Cardiac fibroblast (primary cell): ENCODE measurements at places on chromosomes 5 and 9.

- no peak for DNase-seq
Measured at GRCh38 chr5:85512896-85513295, 1104.8 kb upstream of the COX7C start.

DNA sequence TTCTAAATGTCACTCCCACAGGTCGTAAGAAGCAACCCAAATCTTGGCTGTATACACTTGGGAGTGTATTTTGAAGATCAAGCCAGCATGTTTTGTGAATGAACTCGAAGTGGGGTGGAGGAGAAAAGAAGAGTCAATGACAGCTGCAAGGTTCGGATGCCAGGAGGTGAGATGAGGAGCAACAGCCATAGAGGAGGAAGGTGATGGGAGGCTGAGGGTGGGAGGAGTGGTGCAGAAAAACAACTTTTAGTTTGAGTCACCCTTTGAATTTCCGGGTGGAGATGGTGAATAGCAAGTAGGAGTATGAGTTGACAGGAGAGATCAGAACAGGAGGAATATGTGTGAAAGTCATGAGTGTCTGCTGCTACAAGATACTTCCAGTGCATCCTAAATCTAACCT, 153.6 kb downstream of the DIRAS2 start:
- no peak for DNase-seq

- no peak for DNase-seq
Measured at GRCh38 chr9:35257986-35258659, 96.3 kb downstream of the UNC13B start.

- DNase-seq: peak; percentile 58
Measured at GRCh38 chr5:174311531-174312269, 266.2 kb downstream of the NSG2 start.

GRCh38 chr5:76174101-76174500, 90.9 kb downstream of the SV2C start:
- no peak for DNase-seq

DNA sequence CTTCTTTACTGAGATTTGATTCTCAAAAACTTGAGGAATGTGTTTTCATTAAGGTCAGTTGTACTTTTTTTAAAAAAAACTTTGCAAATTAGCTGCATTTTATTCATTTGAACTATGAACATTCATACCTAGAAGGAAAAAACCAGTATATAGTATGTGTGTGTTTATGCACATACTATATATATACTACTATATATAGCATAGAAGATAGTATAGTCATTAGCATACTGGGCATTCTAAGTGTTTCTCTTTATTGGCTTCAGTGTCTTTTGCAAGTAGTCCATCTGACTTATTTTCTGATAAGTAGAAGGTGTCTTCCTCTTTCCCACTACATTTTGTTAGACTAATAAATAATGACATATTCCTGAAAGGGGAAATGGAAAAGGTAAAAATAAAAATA, 33.0 kb downstream of the ELOVL7 start:
- no peak for DNase-seq

DNA sequence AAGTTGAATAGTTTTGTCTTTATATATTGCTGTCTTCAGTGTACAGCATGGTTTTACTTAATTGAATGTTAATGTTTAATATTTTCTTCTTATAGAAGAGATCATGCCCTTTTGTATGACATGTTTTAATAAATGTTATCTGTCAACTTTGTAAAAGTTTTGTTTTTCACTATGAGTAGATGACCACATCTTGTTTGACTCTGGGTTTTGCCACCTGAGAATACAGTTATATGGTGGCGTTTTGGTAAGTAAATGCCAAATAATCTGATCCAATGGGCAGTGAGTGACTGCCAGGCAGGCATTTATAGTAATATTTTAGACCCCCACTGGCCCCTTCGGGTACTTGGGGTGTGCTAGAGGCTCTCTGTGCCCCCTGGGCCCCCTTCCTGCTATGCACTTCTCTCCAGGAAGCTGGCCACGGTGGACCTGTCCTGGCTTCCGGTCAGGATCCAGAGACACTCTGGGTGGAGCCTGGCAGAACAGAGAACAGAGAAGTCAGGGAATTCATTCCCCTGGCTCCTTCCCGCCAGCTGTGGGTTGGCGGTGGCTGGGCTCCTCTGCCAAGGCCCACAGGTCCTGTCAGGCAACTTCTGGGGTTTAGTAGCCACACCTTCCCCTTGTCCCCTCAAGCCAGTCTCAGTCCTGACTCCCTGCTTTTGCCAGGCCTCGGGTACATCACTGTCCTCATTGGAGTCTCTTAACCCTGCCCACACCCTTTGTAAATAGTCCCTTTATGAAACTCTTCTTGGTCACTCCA, 22.2 kb upstream of the ZBTB34 start:
- DNase-seq: no peak

- DNase-seq: peak; percentile 3
Measured at GRCh38 chr5:116273448-116274242, 188.8 kb downstream of the COMMD10 start.

GRCh38 chr9:21994556-21995005, at the start of gene CDKN2B-AS1:
Gene CDKN2B-AS1, plus strand, starts transcription at chr9:21994791.
- peak; percentile 75 for DNase-seq

DNA sequence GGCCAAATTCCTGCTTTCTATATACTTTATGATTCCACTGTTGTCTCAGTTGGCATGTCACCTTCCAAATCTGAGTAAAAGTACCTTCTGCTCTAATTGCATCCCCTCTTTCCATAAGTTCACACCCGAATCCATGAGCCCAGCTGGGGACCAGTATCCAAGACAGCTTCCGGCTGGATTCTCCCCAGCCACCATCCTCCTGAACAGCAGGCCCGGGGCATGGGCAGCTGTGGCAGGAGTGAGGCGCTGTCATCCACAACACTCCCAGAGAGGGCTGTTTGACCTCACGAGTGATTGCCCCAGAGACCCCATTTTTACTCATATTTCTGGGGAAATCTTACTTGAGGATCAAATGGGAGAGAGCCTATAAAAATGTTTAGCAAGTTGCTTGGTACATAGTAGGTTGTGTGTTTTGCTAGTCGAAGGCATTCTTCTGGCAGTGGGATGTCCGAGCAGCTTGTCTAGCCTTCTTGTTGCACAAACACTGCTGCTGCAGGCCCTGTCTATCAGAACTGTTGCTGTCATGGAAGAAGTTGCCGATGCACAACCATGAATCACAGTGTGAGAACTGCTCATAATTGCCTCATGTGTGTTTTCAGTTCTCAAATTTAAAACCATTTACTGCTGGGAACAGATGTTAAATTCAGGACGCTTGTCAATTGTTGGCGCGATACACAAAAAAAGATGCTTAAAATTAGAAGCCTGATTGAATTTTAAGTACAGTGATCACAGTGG, 93.8 kb downstream of the HSPA4 start:
- no peak for DNase-seq

GRCh38 chr5:60810438-60811085, 33.5 kb downstream of the ELOVL7 start:
- peak; percentile 77 for DNase-seq

DNA sequence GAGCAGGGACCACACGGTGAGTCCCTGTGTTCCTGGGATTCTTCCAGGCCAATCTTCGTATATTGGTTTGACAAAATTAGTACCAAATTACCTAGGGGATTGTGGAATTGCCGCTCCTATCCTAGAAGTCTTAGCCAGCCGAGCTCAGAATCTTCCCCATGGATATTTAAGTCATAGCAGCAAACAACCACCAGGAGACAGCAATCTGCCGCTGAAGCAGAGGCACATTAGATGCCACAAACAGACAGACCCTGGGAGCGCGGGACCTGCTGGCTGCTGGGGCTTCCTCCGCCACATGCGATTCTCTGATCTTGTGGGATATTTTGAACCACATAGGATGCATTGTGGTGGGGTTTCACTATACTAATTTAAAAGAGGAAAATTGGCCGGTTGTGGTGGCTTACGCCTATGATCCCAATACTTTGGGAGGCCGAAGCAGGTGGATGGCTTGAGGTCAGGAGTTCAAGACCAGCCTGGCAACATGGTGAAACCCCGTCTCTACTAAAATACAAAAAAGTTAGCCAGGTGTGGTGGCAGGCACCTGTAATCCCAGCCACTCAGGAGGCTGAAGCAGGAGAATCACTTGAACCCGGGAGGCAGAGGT, 31.7 kb upstream of the ZBTB43 start:
- peak; percentile 48 for DNase-seq

- peak; percentile 67 for DNase-seq
Measured at GRCh38 chr9:110351009-110351467, 13.4 kb upstream of the TXNDC8 start.

DNA sequence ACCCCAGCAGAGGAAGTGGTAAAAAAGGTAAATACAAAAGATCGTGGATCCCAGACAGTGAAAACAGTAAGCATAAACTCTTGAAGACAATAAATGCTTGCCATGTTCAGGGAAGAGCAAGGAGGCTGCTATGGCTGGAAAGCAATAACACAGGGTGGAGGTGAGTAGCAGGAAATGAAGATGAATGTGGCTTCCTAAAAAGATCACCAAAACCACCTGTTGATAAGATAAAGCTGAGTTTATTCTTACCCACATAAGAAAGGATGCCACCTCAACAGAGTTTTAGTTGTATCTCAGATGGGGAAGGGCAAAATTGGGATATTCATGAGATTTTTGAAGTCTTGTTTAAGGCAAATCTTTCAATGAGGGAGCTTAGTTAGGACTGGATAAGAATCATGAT, 273.3 kb downstream of the MSX2 start:
- no peak for DNase-seq

- DNase-seq: no peak
Measured at GRCh38 chr9:123337971-123338370, 18.0 kb upstream of the CRB2 start.

DNA sequence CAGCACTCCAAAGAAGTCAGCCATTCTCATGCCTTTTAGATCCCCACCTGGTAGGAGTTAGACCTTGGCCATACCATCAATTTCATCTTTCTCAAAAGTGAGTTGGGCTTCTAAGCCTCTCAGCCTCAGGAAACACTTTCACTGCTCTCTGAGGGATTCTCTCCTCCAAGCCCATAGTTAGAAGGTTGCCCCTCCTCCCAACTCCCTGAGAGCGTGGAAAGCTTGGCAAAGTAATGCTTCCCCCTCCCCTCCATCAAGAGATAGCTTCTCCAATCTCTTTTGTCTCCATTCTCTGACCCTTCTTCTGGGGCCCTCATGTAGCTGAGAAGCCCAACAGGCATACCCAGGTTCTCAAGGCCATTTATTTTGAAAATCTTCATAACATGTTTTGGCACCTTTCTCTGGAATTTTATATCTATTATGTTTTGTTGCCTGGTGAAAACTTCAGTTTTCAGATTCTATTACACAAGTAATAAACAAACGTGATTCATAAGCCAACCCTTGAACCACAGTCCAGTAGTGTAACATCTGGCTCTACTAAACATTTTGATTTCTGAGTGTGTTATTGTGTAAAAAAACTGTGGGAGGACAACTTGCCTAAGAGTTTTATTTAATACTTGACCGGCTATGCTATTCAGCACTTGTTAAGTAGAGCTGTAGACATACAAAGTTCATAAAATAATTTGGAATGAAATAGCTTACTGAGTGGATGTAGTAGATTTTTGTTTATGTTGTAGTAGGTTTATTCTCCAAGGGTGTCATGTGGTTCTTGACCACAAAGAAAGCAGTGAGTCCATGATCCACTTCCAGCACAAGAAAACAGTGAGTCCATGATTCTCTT, 17.1 kb downstream of the LVRN start:
- DNase-seq: peak; percentile 66

DNA sequence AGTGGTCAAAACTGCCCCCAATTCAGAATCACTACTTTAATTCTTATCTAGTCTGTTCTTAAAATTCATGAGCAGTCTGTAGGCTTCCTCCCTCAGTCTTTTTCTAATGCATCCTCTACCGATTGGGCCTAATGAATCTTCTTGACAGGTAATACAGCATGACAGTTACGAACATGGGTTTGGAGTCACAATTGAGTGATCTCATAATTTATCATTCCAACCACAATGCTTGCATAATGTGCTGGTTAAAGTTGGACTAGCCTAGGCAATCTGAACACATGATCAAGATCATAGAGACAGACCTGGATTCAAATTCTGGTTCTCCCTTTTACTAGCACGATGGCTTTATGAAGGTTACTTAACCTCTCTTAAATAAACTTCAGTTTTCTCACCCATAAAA, 33.1 kb upstream of the SETD9 start:
- no peak for DNase-seq

DNA sequence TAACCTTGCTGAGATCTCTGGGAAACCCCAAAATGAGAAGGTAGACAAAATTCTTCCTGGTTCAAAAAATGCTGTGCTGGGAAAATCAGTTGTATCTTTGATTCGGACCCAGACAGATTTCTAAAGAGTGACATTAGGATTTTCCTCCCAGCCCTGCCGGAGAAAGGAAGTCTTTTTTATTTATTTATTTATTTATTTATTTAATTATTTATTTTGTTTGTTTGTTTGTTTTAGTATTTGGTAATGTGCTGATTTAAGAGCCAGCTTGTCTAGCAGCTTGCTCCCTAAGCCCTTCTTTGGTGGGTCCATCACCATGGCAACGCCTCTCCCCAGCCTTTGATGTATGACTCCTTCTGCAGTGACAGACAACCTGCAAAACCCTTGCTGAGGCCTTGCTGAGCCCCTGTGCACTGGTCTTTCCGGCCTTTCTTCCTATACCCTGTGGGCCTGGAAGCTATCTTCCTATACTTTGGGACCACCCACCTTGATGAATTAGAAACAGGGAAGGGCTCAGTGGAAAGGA, 60.6 kb upstream of the AFAP1L1 start:
- no peak for DNase-seq

- DNase-seq: no peak
Measured at GRCh38 chr5:22842574-22842973, 10.6 kb downstream of the CDH12 start.

GRCh38 chr5:113692891-113693457, 179.5 kb downstream of the YTHDC2 start:
- DNase-seq: no peak

DNA sequence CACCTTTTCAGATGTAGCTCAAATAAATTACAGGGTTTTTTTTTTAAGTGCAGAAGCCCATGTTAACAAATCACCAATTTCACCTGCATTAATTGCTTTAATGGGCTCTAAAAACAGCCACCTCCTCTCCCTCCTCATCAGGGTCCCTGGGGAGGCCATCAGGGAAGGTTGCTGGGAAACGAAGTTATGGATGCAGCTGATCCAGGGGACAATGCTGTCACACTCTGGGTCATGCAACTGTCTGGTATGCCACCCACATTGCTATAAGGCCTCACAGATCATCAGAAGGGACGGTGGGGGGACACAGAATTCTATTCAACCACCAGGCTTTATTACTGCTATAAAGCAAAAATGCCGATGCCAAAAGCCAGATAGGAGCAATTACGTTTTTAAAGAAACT, 9.3 kb downstream of the WHRN start:
- DNase-seq: no peak

- no peak for DNase-seq
Measured at GRCh38 chr9:86700629-86701028, 246.7 kb downstream of the GAS1 start.

DNA sequence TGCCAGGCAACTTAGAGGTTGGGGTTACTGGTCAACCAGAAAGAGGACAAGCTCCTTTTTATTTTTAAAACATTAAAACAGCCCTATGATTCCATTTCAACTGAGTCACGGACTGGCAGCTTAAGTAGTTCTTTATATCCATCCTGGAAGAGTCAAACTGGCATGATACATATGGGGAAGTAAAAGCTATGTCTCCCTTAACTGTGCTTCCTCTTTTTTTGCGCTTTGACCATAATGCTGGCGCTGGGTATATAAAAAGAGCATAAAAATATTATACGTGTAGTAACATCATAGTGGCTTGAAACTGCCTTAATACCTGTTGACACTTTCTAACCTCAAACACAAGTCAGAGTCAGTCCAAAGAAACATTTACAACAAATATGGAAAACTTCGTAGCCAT, 274.4 kb downstream of the CSNK1G3 start:
- DNase-seq: no peak

- DNase-seq: no peak
Measured at GRCh38 chr9:550333-550732, 291.2 kb upstream of the DMRT1 start.
